Esophagus squamous epithelium (tissue), 5 donors: ENCODE measurements at places on chromosomes 1 and 21.

- no peak for DNase-seq
Measured at GRCh38 chr1:90074970-90075391, 80.1 kb downstream of the ZNF326 start.

GRCh38 chr1:85461216-85461918, 3.6 kb downstream of the DDAH1 start:
- no peak for DNase-seq

DNA sequence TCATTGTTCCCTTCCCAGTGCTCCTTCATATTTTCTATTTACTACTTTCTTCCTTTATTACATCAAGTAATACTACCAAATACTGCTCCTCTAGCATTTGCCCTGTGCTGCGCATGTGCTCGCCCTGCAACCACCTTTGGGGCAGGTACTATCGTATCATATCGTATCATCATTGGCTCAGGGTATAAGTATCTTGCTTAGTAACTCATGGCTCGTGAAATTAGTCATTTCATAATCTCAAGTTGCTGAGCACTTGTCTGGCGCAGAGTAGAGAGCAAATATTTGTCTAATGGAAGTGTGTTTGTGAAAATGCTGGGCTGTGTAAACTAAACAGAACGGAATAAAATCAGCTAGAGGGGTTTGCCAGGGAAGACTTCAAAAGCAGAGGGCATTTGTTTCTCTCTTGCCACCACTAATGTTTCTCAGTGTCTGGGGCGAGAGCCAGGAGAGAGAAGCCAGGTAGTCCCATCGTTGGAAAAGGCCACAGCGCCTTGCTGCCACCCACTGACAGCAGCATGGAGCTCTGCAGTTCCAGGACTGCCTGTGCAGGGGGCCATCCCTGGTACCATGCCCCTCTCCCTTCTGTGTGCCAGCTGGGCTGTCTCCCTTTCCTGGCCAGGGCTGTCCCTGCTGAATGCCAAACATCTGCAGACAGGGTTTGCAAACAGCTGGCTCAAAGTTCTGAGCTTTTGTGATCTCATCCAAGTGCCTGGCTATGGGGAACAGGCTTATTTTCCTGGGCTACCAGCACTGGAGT, 20.0 kb upstream of the CPT2 start:
- DNase-seq = no peak

DNA sequence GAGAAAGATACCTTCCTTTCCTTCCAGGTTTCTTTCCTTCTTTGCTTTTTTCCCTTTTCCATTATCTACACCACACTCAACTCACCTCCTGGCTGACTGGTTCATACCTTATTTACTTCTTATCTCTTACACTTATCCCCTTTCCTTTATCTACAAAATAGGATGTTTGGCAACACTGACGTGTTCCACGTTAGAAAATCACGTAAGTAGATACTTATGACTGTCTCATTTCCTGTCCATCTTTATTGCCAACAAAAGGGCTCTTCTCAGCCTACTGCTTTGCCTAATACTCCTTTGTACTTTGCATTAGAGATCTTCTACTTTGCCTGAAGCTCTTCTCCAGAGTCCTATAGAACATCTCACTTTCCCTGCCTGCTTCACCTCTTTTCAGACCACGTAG, 25.1 kb downstream of the SYNJ1 start:
- DNase-seq = no peak

GRCh38 chr1:79604490-79605198, 598.1 kb upstream of the ADGRL4 start:
- DNase-seq = no peak

GRCh38 chr1:30919025-30919881, 10.7 kb upstream of the SDC3 start:
- no peak for DNase-seq

DNA sequence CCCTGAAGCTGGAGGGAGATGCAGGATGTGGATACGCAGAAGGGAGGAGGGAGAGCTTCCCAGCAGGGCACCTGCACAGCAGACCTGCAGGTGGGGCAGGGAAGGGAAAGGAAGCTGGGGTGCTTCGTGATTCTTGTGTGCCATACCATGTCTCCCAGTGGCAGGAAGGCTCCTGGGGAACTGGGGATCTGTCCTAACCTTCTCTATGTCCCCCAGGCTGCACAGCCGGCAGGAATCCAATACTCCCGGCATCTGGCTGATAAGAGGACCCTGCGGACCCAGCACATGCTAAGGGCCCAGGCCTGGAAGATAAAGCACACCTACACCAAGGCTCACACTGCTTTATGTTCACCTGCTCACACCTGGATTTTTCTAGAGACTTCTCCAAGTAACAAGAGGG, 79.4 kb downstream of the ITPKB start:
- DNase-seq = no peak

DNA sequence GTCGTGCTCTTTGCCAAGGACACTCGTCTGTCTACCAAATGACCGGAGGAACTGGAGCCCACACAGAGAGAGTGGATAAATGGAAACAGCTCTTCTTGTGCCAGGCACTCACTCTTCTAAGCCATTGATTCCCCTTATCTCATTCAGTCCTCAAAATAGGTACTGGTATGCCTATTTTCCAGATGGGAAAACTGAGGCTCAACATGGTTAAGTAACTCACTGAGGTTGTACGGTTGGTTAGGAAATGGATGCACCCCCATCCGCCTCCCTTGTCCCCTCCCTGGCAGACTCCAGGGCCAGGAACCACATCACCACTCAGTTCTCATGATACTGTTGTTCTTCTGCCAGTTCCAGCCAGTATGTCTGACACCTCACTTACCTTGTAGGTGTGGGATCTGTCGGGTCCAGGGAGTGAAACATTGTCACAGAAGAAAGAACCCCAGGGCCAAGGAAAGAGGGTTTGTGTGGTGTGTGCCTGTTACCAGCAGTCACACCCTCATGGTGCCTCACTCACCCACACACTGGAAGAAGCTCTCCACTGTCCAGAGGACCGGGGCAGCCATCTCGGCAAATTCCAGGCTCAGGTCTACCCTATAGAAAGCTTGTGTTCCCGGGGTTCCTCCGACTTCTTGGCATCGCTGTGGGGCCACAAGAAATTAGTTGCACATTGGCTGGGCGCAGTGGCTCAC, 58.8 kb upstream of the TARDBP start:
- no peak for DNase-seq

DNA sequence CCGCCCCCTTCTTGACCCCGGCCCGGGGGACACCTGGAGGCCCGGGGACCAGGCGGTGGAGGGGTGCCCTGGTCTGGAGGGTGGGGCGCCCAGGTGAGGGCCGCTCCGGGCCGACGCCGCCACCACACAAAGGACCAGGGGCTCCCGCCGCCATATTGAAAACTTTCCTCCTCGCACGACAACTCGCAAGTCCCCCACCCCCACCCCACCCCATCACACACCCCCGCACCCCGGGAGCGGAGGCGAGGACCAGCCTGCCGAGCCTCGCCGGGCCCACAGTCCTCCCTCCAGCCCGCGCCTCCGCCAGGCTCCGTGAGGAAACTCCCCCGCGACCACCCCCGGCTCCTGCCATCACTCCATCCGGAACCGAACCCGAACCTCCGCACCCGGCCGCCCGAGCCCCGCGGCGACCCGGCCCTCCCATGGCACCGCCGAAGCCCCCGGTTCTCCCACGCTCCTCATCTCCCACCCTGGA, 733 bp downstream of the KDM5B start:
- DNase-seq = no peak

GRCh38 chr1:117599286-117600221, 6.3 kb upstream of the TENT5C start:
- DNase-seq = no peak

- no peak for DNase-seq
Measured at GRCh38 chr1:159977364-159978106, 23.5 kb upstream of the SLAMF9 start.

DNA sequence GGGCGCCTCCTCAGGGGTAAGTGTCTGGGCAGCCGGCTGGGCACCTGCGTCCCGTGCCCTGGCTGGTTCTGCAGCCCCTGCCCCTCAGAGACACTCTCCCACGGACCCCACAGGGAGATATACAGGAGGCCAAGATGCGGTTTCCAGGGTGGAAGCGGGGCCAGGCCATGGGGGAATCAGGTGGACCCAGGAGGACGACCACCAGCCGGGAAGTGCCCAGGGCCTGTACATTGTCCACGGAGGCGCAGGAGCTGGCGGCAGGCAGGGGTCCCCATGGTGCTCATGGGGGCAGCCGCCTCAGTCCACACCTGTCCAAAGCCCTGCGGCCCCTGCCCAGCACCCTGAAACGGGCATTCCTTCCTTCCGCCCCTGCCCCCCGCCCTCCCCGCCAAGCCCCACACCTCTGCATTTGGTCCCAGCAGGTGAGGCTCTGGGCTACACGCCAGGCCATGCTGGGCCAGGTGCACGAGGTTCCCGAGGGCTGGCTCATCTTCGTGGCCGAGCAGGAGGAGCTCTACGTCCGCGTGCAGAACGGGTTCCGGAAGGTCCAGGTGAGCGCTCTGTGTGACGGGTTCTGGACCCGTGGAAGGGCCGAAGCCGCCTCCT, 36.7 kb downstream of the SLC19A1 start:
- no peak for DNase-seq

DNA sequence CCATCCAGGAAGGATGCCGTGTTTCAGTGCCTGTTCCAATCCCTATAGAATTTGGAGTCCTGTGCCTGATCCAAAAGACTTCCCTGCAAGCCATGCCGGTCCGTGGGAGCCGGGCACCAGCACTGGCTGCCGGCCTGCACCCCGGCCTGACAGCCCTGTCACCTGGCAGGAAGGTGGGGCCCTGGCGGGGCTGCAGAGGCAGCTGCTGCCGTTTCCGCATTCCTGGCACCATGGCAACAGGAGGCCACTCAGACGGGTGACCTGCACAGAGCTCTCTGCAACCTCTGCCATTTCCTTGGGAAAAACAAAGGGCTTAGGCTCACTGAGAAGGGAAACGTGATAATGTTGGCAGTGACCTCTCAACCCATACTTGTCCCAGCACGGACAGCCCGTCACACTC, 63.2 kb upstream of the TMEM51 start:
- DNase-seq = no peak

- DNase-seq = no peak
Measured at GRCh38 chr1:163203561-163203960, 845 bp upstream of the RGS5 start.

- DNase-seq = no peak
Measured at GRCh38 chr1:21818656-21819055, 6.6 kb downstream of the LDLRAD2 start.

DNA sequence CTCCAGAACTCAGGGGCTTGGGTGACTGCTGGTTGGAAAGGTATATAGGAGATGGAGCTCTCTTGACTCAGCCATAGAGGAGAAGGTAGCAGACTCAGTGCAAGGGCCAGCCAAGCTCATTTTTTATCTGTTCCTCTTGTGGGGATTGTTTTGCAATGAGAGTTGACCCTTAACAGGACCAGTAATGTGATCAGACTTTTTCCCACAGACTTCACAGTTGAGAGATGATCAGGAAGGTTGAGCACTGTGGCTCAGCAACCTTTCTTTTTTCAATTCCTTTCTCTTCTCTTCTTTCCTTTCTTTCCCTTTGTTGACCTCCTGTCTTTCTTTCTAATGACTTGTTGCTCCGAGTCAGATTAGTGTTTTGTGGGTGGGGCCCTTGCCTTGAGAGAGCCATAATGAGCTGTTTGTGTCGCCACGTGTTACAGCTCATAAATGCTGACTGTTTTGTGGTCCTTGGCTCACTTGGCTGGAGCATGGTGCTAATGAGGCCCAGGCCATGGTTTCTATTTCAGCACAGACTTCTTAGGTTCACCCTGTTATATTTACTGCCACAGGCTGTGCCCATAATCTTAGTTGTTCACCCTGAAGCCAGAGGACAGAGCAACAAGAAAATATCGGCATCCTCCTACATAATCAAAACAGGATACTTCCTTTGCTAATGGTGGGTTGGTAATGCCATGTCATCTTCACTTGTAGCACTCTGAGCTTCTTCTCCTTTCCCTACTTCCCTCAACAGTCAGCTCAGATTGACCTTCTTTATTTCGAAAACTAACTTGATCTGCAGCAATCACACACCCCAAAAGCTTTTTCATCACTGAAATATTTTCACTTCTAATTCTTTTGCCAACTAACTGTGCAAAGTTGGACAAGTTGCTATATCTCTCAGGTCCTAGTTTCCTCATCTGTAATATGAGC, 13.9 kb downstream of the ADAM30 start:
- no peak for DNase-seq

DNA sequence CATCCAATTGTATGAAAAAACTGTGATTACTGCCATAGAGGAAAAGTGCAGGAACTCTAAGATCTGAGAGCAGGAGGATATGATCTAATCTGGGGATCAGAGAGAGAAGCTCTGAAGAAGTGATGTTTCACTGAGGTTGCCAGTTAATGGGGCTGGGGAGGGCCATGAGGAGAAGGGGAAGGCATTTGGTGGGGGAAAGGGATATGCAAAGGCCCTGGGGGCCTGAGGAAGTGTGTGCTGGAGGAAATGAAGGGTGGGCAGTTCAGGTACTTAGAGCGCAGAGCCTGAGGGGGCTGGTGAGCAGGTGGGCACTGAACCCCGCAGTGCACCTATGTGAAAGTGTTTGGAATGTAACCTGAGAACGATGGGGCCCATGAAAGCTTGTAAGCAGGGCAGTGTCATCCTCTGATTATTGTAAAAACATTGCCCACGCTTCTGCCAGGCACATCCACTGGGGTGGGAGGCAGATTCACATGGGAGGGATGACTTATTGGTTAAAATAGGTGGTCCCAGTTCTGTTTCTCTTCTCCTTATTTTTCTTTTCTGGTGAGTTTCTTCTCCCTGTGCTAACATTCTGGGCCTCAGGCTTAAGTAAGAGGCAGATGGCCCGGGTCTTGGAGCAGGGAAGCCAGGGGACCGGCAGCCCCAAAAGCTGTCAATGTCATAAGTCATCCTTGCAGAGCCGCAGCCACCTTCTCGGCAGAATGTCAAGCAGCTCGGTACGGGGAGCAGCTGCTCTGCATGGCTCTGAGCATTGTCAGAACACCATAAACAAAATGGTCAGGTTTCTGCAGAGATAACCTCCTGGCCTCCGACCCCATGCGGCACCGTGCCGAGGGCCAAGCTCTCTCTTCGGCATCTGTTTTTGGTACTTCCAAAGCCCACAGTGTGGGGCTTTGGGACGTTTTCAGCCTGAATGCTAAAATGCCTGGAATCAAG, 492.0 kb upstream of the VAMP3 start:
- DNase-seq = no peak

DNA sequence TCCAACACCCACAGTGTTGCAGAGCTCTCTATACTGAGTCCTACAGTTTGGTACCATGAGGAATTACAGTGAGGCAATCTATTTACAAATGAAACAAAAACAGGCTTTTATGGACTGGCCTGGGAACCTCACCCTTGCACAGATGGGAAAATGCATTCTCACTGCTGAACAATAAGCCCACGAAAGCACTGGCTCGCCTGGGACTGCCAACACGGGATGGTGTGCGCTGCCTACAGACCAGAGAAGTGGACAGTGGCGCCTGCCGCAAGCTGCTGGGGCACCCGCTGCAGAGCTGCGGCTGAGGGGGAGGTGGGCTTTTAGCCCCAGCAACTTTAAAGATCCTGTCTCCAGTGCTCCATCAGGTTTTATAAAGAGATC, 28.5 kb upstream of the ABCG1 start:
- DNase-seq = no peak

- no peak for DNase-seq
Measured at GRCh38 chr21:41953831-41954653, at the start of gene C2CD2. TSS of gene C2CD2 (minus strand) at chr21:41954018. CDS start at chr21:41953648, 370 bp downstream.

DNA sequence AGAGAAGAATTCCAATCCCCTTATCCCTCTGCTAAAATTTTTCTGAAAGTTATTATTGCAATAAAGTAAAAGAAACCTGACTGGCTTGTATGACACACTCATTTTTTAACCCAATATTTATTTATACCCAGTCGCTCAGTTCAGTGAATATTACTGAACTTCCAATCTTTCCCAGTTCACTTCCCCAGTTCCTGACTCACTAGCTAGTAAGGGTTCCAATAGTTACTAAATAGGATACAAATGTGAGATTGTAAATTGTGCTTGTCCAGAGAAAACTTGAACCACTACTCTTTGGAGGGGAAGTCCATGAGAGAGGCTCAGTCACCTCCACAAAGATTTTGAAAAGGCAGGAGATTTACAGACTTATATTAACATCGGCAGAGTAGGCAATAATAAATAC, 31.4 kb downstream of the PRDX6 start:
- DNase-seq = no peak
